ENCODE measurements at places on chromosomes 6 and 20. TPM values are rescaled to one million over a fixed set of nuclear protein-coding genes. Genes with fewer than 3 reads are reported as not detected.

The GABBR1 gene
- total RNA-seq: 17.7 TPM

The FOXS1 gene
- not detected for total RNA-seq

The BPIFA1 gene
- not detected for total RNA-seq

The ZBTB12 gene
- 9.9 TPM for total RNA-seq

The DIDO1 gene
- 34.4 TPM for total RNA-seq

The SYCP2L gene
- not detected for total RNA-seq

The NRN1 gene
- total RNA-seq: not detected

The THBD gene
- 0.06 TPM for total RNA-seq

The DNAAF9 gene
- total RNA-seq: 12.6 TPM

The CST2 gene
- total RNA-seq: not detected

The ARHGAP40 gene
- total RNA-seq: 0.50 TPM

The FAM209B gene
- not detected for total RNA-seq

The PIGU gene
- 25.3 TPM for total RNA-seq

The ELMO2 gene
- 44.2 TPM for total RNA-seq

The TIAM2 gene
- 9.0 TPM for total RNA-seq

The LAMA2 gene
- total RNA-seq: 8.7 TPM

The TGM3 gene
- total RNA-seq: 0.08 TPM

The GGTLC1 gene
- not detected for total RNA-seq

The PLCB4 gene
- 87.4 TPM for total RNA-seq

The RIPOR2 gene
- 9.1 TPM for total RNA-seq

The RCAN2 gene
- 1.1 TPM for total RNA-seq

The TTBK1 gene
- total RNA-seq: not detected

The IPCEF1 gene
- total RNA-seq: 0.31 TPM

The BACH2 gene
- not detected for total RNA-seq

The CALHM4 gene
- not detected for total RNA-seq

All from HFFc6 (cell line).